ENCODE measurements at places on chromosomes 7 and 10. TPM values are rescaled to one million over a fixed set of nuclear protein-coding genes. Genes with fewer than 3 reads are reported as not detected.

The ADIRF gene
- total RNA-seq: 82.4 TPM

The CPVL gene
- total RNA-seq: 8.1 TPM

DNA sequence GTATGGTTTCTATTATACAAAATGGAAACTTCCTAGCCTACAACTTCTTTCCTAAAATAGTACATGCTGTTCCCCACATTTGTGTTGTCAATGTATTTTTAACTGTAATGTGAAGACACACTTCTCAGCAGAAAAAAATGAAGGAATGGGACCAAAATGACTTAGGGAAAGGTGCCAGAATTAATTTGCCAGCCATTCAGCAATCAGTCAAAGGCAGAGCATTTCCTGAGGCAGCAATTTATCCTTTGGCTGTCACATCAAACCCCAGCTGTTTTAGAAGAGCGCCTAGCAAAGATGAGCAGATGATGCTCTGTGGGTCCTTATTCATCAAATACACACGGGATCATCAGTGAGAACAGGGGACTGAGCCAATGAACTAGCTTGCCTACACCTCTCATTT is 592.5 kb downstream of the KCNMA1 start:
- H3K27me3 ChIP-seq: no peaks in the 10 kb centered on the region
- H3K4me1 ChIP-seq: peaks cover 3% of the 10 kb centered on the region
- no peaks in the 10 kb centered on the region for H3K36me3 ChIP-seq
- H3K27ac ChIP-seq: peak overlapping the region; percentile 29
- DNase-seq: no peak

GRCh38 chr7:48183370-48183743 is 12.1 kb downstream of the ABCA13 start:
- H3K36me3 ChIP-seq: no peaks in the 10 kb centered on the region
- DNase-seq: no peak
- no peaks in the 10 kb centered on the region for H3K4me1 ChIP-seq
- no peak overlapping the region for H3K4me3 ChIP-seq
- no peak overlapping the region for H3K27ac ChIP-seq

The ELN gene
- 28.2 TPM for total RNA-seq

The STEAP4 gene
- total RNA-seq: 28.4 TPM

The GIGYF1 gene
- 91.6 TPM for total RNA-seq

The SLIT1 gene
- not detected for total RNA-seq

The CALML3 gene
- 123 TPM for total RNA-seq

- DNase-seq: no peak
- no peaks in the 10 kb centered on the region for H3K36me3 ChIP-seq
- H3K4me1 ChIP-seq: no peaks in the 10 kb centered on the region
- no peak overlapping the region for H3K27ac ChIP-seq
- H3K27me3 ChIP-seq: no peaks in the 10 kb centered on the region
Observed at GRCh38 chr7:146074195-146074765, 42.3 kb upstream of the CNTNAP2 start.

- no peaks in the 10 kb centered on the region for H3K36me3 ChIP-seq
- no peak for DNase-seq
- no peaks in the 10 kb centered on the region for H3K27me3 ChIP-seq
- H3K27ac ChIP-seq: no peak overlapping the region
- no peak overlapping the region for H3K4me3 ChIP-seq
Observed at GRCh38 chr10:19788902-19789301, 27.3 kb upstream of the PLXDC2 start.

The GJD4 gene
- total RNA-seq: 1.2 TPM

GRCh38 chr7:82318786-82319185 is 124.8 kb downstream of the CACNA2D1 start:
- no peak overlapping the region for H3K27ac ChIP-seq
- no peaks in the 10 kb centered on the region for H3K27me3 ChIP-seq
- H3K36me3 ChIP-seq: no peaks in the 10 kb centered on the region
- H3K4me3 ChIP-seq: no peak overlapping the region
- no peak for DNase-seq

GRCh38 chr7:97226541-97226940 is 109.0 kb downstream of the SDHAF3 start:
- H3K27ac ChIP-seq: no peak overlapping the region
- H3K4me1 ChIP-seq: no peaks in the 10 kb centered on the region
- no peak for DNase-seq
- H3K27me3 ChIP-seq: no peaks in the 10 kb centered on the region
- no peak overlapping the region for H3K4me3 ChIP-seq

- no peak overlapping the region for H3K27ac ChIP-seq
- no peak for DNase-seq
- H3K4me1 ChIP-seq: no peaks in the 10 kb centered on the region
- H3K27me3 ChIP-seq: no peaks in the 10 kb centered on the region
Observed at GRCh38 chr10:35025916-35026315, 64.2 kb downstream of the CUL2 start.

The ZPBP gene
- 0.49 TPM for total RNA-seq

DNA sequence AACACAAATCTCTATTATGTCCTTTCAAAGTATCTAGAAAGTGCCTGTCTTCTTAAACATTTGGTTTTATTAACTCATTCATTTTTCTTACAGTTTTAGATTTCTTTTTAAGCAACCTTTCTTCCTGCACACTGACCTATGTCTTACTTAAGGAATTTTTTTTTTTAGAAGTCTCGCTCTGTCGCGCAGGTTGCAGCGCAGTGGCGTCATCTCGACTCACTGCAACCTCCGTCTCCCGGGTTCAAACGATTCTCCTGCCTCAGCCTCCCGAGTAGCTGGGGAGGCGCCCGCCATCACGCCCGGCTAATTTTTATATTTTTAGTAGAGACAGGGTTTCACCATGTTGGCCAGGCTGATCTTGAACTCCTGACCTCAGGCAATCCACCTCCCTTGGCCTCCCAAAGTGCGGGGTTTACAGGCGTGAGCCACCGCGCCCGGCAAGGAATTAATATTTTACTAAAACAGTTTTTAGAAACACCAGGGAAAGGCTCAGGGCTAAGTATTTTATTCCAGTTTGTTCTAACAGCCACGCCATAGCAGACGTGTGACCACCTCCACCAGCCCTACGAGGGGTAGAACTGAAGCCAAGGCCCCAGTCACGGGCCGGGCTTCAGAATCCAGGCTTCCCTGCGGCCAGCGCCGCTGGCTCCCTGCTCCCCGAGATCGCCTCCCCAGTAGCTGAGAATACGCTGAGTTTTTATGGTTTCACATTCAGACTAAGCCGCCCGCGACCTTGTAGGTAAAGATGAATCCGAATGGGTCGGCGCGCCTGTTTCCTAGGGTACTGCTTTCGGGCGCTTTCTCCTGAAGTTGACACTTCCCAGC is 941 bp upstream of the LUC7L2 start:
- no peaks in the 10 kb centered on the region for H3K36me3 ChIP-seq
- peaks cover 33% of the 10 kb centered on the region for H3K4me1 ChIP-seq
- H3K4me3 ChIP-seq: peak overlapping the region; percentile 81
- H3K27me3 ChIP-seq: no peaks in the 10 kb centered on the region
- peak overlapping the region; percentile 99 for H3K27ac ChIP-seq
- no peak for DNase-seq

GRCh38 chr7:90857603-90858002 is 261.5 kb downstream of the CDK14 start:
- no peak overlapping the region for H3K27ac ChIP-seq

All from suprapubic skin (tissue), 4 donors.